Stimulated activated CD4-positive, alpha-beta T cell treated with anti-CD3 and anti-CD28 coated beads, Interleukin-2, amount 100 ng/mL, for 4 hours (primary cell): ENCODE measurements at places on chromosomes 2 and 18.

- no peak for DNase-seq
These were observed 9.7 kb downstream of the ECEL1 start for GRCh38 chr2:232477751-232478510.

- no peak for DNase-seq
These were observed 30.6 kb downstream of the SPTBN1 start for GRCh38 chr2:54486766-54487165.

DNA sequence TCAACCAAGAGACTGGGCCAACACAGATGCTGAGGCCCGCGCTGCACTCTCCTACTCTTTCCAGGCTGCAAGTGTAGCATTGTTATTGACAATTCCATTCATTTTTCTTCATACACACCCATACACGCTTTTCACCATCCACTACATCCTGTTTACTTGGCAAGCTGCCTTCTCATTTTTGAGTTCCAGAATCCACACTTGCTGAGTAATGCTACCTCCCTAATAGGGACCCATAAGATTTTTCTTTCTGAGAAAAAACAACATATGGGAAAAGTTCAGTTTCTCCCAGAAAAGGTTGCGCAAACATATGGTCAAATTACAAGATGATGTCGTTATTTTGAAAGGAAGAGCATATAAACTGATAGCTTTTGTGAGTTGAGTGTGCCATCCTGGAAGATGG lies 3.3 kb upstream of the NETO1 start:
- no peak for DNase-seq

DNA sequence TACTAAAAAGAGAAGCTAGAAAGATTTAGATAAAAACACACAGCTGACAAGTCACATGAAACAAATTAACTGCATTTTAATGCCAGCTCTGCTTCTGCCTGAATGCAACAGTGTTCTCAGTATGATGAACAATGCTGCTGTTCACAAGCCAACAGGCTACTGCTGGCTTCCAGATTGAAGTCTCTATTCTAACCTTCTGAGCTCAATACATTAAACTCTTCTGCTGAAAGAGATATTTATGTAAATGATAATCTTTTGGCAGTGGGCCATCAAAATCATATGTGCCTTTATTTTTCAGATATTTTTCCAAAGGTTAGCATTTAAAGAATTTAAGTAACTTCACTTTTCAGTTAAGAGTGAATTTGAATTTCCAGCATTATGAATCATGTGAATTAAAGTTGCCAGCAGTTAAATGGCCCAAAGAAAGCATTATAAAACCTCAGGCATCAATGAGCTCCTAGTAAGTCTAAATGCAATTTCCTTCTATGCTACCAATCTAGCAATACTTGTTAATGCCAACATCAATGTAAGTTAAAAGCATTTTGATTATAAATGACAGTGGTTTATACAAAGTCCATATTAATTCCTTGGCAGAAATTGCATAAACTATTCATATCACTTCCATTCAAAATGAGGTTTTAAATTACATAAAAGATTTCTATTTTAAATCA lies 72.4 kb downstream of the ID2 start:
- no peak for DNase-seq
